ENCODE measurements at places on chromosomes 12 and 14.

GRCh38 chr14:61480704-61481285 is 159.4 kb downstream of the PRKCH start:
- DNase-seq, result no peak

DNA sequence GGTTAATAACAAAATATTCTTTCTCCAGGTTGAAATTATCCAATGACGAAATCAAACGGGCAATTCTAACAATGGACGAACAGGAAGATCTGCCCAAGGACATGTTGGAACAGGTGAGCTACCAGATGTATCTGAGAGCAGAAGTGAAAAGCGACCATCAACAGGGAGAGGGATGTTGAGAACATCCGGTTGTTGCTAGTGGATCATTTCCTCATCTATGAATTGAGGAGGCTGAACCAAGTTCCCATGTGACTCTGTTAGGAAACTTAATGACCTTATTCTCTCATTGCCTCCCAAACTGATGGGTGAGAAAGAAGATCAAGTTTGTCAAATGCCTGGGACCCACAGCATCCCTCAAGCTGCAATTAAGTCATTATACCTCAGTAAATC is 117.7 kb downstream of the GPR135 start:
- DNase-seq, result no peak

DNA sequence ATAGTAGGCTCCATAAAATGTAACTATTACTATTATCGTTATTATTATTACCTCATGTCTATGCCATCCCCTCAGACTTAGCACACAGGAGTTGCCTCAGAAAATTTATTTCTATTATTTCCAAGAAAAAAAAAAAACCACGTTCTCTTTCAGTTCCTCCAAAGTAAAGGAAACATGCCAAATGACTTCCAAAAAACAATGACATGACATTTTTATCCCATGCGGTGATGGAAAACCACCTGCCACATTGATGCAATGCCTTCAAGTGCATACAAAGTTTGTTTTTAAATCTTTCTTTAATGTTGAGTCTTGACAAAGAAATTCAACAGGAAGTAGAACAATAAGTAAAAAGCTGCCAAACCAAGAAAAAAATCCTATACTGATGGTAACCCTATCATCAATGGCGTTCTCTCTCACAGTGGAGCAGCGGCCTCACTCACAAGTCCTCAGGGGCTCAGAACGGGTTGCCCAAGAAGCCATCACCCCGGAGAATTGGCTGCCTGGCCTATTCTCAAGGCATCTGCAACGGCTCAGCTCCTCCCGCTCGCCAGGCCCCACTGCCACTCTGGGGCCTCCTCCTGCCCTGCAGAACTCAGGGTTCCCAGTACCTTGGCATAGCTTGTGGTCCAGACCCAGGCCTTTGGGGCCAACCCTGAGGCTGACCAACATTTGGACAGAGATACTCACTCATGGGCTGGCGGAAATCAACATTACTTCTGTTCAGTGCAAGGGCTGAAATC is 51.9 kb downstream of the SERPINA3 start:
- DNase-seq, result no peak

GRCh38 chr14:104386151-104386841 is 193.3 kb upstream of the C14orf180 start:
- DNase-seq, result no peak

GRCh38 chr12:102051431-102051965 is 10.3 kb downstream of the WASHC3 start:
- no peak for DNase-seq

GRCh38 chr12:57088354-57089270 is at the start of gene NAB2:
Gene NAB2, plus strand, starts transcription at chr12:57089114. Its CDS starts 158 bp downstream, at chr12:57089272.
- DNase-seq, result peak; percentile 96
